ENCODE measurements at places on chromosomes 11 and 22.

GRCh38 chr11:35235936-35236666 is 97.1 kb downstream of the CD44 start:
- DNase-seq = peak; percentile 84

- DNase-seq = no peak
Observed at GRCh38 chr11:12640926-12641849, 33.0 kb upstream of the TEAD1 start.

GRCh38 chr11:82270870-82271269 is 462.8 kb downstream of the FAM181B start:
- DNase-seq = no peak

DNA sequence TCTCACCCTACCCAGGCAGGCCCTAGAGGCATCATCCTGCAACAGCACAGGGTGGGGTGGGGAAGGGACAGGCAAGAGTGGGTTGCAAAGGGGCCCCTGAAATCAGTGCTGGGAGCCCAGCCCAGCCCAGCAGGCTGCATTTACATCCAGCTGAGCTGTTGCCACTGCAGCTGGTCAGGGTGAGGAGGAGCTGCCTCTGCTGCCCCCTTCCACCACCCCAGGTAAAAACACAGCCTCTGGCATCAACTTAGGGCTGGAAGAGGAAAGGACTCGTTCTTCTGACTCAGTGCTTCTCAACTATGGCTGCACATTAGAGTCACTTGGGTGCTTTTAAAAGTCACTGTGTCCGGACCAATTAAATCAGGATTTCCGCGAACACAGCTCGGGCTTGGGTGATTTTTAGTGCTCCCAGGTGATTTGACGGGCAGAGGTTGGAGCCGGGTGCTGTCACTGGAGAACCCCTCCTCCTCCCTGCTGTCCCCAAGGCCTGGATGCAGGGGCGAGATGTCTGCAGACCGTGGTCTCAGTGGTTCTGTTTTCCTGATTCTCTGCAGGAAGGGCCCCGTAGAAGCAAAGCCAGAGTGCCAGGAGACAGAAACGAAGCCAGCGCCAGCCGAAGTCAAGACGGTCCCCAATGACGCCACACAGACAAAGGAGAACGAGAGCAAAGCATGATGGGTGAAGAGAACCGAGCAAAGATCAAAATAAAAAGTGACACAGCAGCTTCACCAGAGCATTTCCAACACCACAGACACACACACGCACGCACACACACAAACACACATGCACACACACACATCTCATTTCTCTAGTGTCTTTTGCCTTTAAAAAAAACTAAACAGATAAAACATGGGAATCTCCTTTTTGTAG is 39.4 kb upstream of the TTC12 start:
- DNase-seq = no peak

DNA sequence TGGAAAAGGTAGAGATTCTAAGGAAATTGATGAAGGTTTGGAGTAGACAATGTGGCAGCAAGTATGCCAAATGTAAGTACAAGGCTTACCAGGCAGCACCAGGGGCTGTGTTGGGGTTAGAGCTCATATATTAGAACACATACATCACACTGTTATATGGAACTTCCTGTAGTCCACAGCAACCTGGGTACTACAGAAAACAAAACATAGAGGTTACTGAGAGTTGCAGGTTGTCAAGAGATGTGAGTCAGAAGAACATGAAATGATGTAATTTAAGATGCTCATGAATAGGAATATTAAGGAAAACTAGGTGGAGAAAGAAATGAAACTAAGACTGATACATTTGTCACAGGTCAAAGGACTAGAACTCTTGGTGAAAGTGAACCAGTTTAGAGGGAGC is 22.0 kb downstream of the FAT3 start:
- no peak for DNase-seq

DNA sequence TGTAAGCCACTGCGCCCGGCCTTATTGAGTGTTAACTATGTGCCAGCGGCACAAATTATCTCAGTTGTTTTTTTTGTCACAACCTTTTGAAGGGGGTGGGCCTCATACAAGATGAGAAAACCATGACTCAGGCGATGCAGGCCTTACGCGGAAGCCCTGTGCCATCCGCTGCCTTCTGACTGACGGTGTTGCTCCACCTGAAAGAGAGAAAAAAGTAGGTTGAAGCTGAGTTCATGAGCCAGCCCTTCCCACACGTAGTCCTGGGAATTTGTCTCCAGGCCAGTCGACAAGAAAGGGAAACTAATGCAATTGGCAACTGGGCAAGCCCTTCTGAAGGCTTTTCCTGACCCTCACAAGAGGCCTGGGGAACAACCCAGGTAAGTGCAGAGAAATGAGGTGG is 96.9 kb upstream of the CRYBB3 start:
- DNase-seq = no peak

GRCh38 chr11:119722281-119722794 is 6.7 kb downstream of the NECTIN1 start:
- DNase-seq = no peak

- no peak for DNase-seq
Observed at GRCh38 chr11:95296165-95296564, 65.2 kb upstream of the SESN3 start.

DNA sequence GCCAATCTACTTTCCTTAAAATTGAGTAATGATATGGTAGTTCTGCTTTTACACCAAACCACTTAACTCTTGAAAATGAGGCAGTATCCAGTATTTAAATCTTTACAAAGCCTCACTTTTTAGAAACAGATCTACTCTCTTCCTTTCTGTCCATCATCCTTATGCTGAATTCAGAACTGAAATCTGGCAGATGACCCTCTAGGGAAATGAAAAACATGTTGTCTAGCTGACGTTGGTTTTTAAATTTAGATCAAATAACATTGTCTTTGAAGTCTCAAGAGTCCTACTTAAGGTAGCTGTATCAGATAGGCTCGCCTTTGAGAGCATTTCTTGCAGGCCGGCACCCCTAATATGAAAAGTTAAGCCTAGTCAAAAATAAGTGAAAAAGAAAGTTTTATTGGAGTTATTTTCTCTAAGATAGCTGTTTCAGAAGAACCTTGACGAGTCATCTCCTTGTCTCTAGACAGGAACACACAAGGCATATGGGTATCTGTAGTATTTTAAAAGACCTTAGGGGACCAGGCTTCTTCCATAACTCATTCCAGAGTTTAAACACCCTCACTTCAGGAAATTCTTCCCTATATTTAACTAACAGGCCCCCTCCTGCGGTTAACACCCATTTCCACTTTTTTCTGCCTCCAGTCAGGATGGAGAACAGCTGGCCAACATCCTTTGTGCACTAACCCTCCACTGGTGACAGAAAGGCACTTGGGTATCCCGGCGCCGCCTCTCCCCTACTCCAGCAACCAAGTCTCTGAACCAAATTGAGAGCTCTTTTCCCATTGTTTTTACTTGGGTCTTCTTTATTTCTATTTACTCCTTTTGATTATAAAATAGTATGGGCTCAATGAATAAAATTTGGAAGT is 81.2 kb downstream of the WNT11 start:
- no peak for DNase-seq

- no peak for DNase-seq
Observed at GRCh38 chr11:83427943-83428342, 141.8 kb upstream of the CCDC90B start.
